ENCODE measurements at places on chromosomes 1 and 21. TPM values are rescaled to one million over a fixed set of nuclear protein-coding genes. Genes with fewer than 3 reads are reported as not detected.

GRCh38 chr1:1398677-1399186 lies 403 bp downstream of the CCNL2 start:
- no peak for DNase-seq
- peak overlapping the region; percentile 94 for H3K4me3 ChIP-seq
- peak overlapping the region; percentile 76 for H3K27ac ChIP-seq
- H3K27me3 ChIP-seq: no peaks in the 10 kb centered on the region
- peaks cover 22% of the 10 kb centered on the region for H3K4me1 ChIP-seq

The SFN gene
- 22.1 TPM for total RNA-seq

DNA sequence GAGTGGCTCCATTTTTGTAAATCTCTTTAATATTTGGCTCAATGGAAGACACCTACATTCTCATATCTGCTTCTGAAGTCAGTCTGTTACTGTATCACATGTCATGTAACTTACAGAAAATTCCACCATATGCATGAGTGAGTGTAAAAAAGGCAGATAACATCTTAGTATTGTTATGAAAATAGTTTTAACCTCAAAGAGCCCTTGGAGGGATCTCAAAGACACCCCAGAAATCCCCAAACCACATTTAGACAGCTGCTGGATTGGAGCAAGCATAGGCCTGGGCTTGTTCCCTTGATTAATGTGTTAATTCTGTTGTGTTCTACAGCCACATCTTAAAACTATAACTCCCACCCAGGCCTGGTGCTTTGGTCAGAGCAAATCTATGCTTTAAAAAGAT lies 16.9 kb downstream of the MACO1 start:
- H3K4me3 ChIP-seq: no peak overlapping the region
- no peak overlapping the region for H3K27ac ChIP-seq
- peaks cover under 1% of the 10 kb centered on the region for H3K4me1 ChIP-seq
- H3K36me3 ChIP-seq: no peaks in the 10 kb centered on the region
- H3K27me3 ChIP-seq: no peaks in the 10 kb centered on the region
- DNase-seq: no peak

The ZNF593OS gene
- total RNA-seq: 0.45 TPM

DNA sequence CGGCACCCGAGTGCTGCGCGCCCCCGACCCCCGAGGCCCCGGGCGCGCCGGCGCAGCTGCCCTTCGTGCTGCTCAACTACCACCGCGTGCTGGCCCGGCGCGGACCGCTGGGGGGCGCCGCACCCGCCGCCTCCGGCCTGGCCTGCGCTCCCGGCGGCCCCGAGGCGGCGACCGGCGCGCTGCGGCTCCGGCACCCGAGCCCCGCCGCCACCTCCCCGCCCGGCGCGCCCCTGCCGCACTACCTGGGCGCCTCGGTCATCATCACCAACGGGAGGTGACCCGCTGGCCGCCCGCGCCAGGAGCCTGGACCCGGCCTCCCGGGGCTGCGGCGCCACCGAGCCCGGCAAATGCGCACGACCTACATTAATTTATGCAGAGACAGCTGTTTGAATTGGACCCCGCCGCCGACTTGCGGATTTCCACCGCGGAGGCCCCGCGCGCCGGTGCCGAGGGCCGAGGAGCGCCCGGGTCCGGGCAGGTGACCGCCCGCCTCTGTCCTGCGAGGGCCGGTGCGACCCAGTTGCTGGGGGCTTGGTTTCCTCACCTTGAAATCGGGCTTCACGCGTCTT lies 49.0 kb downstream of the SIM2 start:
- no peaks in the 10 kb centered on the region for H3K36me3 ChIP-seq
- H3K4me1 ChIP-seq: peaks cover 31% of the 10 kb centered on the region
- peak overlapping the region; percentile 63 for H3K4me3 ChIP-seq

- no peaks in the 10 kb centered on the region for H3K4me1 ChIP-seq
- H3K27me3 ChIP-seq: no peaks in the 10 kb centered on the region
- H3K27ac ChIP-seq: no peak overlapping the region
- no peak for DNase-seq
Measured at GRCh38 chr1:187474336-187474735, 645.6 kb downstream of the PLA2G4A start.

DNA sequence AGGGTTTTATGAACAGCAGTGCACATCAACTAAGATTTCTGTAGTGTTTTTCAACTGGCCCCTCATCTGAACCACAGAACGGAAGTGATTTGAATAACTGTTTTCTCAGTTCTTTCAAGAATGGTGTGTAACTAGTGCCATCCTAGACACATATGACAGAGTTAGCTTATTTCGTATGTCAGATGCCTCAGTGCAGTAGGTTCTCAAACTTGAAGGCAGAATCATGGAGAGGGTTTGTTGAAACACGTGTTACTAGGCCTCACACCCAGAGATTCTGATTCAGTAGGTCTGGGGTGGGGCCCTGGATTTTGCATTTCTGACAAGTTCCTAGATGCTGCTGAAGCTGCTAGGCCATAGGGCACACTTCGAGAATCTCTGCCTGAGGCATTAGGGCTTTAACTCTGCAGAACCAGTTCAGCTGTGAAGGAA lies 49.0 kb downstream of the SCCPDH start:
- no peak overlapping the region for H3K27ac ChIP-seq
- no peak overlapping the region for H3K4me3 ChIP-seq
- H3K36me3 ChIP-seq: no peaks in the 10 kb centered on the region
- H3K27me3 ChIP-seq: no peaks in the 10 kb centered on the region
- H3K4me1 ChIP-seq: no peaks in the 10 kb centered on the region
- no peak for DNase-seq

The CADM3 gene
- total RNA-seq: not detected

GRCh38 chr21:29125191-29125590 lies 5.3 kb upstream of the MAP3K7CL start:
- no peaks in the 10 kb centered on the region for H3K4me1 ChIP-seq
- DNase-seq: no peak
- H3K4me3 ChIP-seq: no peak overlapping the region
- H3K27me3 ChIP-seq: no peaks in the 10 kb centered on the region
- no peaks in the 10 kb centered on the region for H3K36me3 ChIP-seq

- no peaks in the 10 kb centered on the region for H3K27me3 ChIP-seq
- H3K4me1 ChIP-seq: peaks cover 7% of the 10 kb centered on the region
- H3K4me3 ChIP-seq: peak overlapping the region; percentile 82
Measured at GRCh38 chr1:113930499-113931161, 1.5 kb downstream of the HIPK1 start.

DNA sequence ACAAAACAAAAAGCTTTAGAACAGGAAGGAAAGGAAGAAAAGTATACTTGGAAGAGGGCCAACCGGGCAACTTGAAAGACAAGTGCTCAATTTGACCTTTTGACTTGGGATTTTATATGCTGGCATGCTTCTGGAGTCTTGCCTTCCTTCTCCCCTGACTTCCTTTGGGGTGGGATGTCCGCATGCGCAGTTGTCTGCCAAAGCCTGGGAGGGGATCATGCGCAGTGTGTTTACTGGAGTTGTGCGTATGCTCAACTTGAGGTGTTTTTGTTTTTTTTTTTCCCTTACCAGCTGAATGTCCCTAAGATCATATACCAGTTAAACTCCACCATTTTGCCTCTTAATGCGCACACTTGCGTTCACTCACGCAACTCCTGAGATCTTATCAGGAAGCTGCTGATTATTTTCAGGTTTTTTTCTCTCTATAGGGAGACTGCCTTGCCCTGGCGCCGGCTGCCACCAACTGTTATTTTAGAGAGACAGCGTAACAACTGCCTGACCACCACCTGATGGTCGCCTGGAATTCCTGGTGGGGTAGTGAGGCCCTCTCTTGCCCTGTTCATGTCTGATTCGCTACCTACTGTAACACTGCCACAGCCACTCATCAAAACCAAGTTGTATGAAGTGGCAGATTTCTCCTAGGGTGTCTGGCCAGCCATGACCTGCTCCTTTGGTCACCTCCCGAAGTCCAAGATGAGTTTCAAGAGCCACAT lies 138.7 kb upstream of the ZNF644 start:
- H3K27me3 ChIP-seq: no peaks in the 10 kb centered on the region
- H3K36me3 ChIP-seq: no peaks in the 10 kb centered on the region
- no peak overlapping the region for H3K4me3 ChIP-seq
- no peak overlapping the region for H3K27ac ChIP-seq
- H3K4me1 ChIP-seq: no peaks in the 10 kb centered on the region

The BMP8A gene
- 3.2 TPM for total RNA-seq

DNA sequence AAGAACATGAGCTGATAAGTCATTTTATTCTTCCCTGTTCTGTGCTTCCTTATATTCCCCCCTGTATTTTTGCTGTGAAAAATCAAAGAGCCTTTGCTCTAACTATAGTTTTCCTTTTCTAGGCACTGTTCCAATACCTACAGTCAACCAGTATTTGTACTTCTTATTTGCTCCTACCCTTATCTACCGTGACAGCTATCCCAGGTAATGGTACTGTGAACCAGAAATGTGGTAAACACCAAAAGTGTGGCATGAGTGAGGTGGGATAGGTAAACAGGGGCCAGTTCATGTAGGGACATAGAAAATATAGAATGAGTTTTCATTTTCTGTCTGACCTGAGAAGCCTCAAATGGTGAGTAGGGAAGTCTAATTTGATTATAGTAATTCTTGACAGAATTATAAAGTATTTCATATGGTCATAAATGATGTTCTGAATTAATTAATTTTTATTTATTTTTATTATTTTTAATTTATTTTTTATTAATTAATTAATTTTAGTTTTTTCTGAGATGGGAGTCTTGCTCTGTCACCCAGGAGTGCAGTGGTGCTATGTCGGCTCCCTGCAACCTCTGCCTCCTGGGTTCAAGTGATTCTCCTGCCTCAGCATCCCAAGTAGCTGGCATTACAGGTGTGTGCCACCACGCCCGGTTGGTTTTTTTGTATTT lies 22.9 kb upstream of the AXDND1 start:
- H3K27me3 ChIP-seq: no peaks in the 10 kb centered on the region
- no peak overlapping the region for H3K4me3 ChIP-seq

GRCh38 chr1:236103059-236103458 lies 38.2 kb upstream of the NID1 start:
- H3K4me1 ChIP-seq: no peaks in the 10 kb centered on the region
- H3K36me3 ChIP-seq: no peaks in the 10 kb centered on the region
- no peak overlapping the region for H3K27ac ChIP-seq
- H3K4me3 ChIP-seq: no peak overlapping the region
- no peaks in the 10 kb centered on the region for H3K27me3 ChIP-seq
- no peak for DNase-seq

GRCh38 chr1:101064697-101065096 lies 39.1 kb upstream of the DPH5 start:
- no peak overlapping the region for H3K27ac ChIP-seq
- no peak overlapping the region for H3K4me3 ChIP-seq
- H3K27me3 ChIP-seq: no peaks in the 10 kb centered on the region
- no peak for DNase-seq
- H3K4me1 ChIP-seq: no peaks in the 10 kb centered on the region
- no peaks in the 10 kb centered on the region for H3K36me3 ChIP-seq

- DNase-seq: no peak
- H3K4me1 ChIP-seq: peaks cover 7% of the 10 kb centered on the region
- H3K27ac ChIP-seq: no peak overlapping the region
- 0 out of 2 replicates have a peak, but pooled peaks cover 1% of the 10 kb centered on the region for H3K36me3 ChIP-seq
- H3K27me3 ChIP-seq: no peaks in the 10 kb centered on the region
- H3K4me3 ChIP-seq: no peak overlapping the region
Measured at GRCh38 chr1:200115532-200115931, 88.0 kb downstream of the NR5A2 start.

DNA sequence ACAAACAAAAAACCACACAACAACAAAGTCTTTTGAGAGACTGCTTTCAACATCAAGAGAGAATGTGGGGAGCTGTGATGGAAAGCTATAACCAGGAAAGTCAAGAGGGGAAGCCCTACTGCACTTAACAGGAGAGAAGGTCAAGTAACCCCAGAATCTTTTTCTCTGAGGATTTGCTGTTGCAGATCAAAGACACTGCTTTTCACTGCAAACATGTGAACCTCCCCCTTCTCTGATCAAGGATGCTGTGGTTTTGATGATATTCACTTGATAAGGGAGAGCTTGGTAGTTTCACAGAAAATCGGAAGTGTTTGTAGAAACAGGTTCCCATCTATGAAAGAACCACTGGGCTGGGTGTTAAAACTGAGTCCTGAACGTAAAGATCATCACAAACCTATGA lies 4.8 kb downstream of the ETV3 start:
- no peak for DNase-seq
- no peak overlapping the region for H3K27ac ChIP-seq
- H3K4me3 ChIP-seq: no peak overlapping the region
- H3K4me1 ChIP-seq: peaks cover 63% of the 10 kb centered on the region

- H3K4me1 ChIP-seq: peaks cover 17% of the 10 kb centered on the region
- H3K36me3 ChIP-seq: no peaks in the 10 kb centered on the region
- DNase-seq: no peak
- H3K27me3 ChIP-seq: no peaks in the 10 kb centered on the region
- H3K27ac ChIP-seq: no peak overlapping the region
Measured at GRCh38 chr1:14786109-14786675, 187.7 kb downstream of the KAZN start.

GRCh38 chr21:28174701-28175100 lies 818.0 kb downstream of the LTN1 start:
- no peak overlapping the region for H3K4me3 ChIP-seq
- H3K4me1 ChIP-seq: no peaks in the 10 kb centered on the region
- no peaks in the 10 kb centered on the region for H3K27me3 ChIP-seq
- no peak for DNase-seq
- no peaks in the 10 kb centered on the region for H3K36me3 ChIP-seq

DNA sequence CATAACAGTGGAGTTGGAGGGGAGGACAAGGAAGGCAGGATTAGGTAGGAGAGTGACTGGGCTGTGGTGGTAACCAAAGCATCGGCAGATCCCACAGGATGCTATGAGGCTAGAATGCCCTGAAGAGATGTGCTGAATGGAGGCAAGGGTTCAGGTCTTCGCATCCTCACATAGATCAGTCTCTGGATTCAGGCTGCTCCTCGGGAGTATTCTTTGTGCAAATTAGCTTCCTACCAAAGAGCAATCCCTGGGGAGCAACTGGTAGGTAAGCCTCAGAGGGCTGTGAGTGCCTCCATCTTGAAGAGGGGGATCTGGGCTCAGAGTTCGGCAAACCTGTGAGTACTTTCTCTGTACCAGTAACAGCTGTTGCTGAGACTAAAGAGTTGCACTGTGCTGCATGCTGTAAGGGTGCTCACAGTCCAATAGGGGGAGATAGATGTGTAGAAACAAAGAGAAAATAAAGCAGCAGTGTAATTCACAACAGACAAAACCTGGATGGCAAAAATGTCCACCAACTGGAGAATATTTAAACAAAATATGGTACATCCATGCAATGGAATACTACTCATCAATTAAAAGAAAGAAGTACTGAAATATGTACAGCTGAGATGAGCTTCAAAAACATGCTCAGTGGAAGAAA lies 322.4 kb upstream of the DEPDC1 start:
- no peak overlapping the region for H3K4me3 ChIP-seq
- DNase-seq: no peak
- no peaks in the 10 kb centered on the region for H3K36me3 ChIP-seq

GRCh38 chr21:41980561-41980960 lies 26.7 kb upstream of the C2CD2 start:
- no peak overlapping the region for H3K27ac ChIP-seq
- no peaks in the 10 kb centered on the region for H3K36me3 ChIP-seq
- no peak overlapping the region for H3K4me3 ChIP-seq
- no peaks in the 10 kb centered on the region for H3K27me3 ChIP-seq
- no peaks in the 10 kb centered on the region for H3K4me1 ChIP-seq

The ANKRD35 gene
- 0.09 TPM for total RNA-seq

All from Caco-2 (cell line).